ENCODE measurements at places on chromosomes 5 and 9. TPM values are rescaled to one million over a fixed set of nuclear protein-coding genes. Genes with fewer than 3 reads are reported as not detected.

Gene SLCO4C1
- 0.87 TPM for polyA plus RNA-seq

Gene HAPLN1
- polyA plus RNA-seq: 2.2 TPM

Gene GHR
- polyA plus RNA-seq: 40.9 TPM

Gene TMEFF1
- polyA plus RNA-seq: 3.7 TPM

Gene PAX5
- polyA plus RNA-seq: 0.42 TPM

Gene ITGA2
- 24.7 TPM for polyA plus RNA-seq

Gene SPATA31A7
- not detected for polyA plus RNA-seq

Gene CAMLG
- polyA plus RNA-seq: 74.3 TPM

Gene WHRN
- polyA plus RNA-seq: 15.9 TPM

Gene TAF11L5
- polyA plus RNA-seq: not detected

Gene KIAA0825
- polyA plus RNA-seq: 4.1 TPM

Gene IFNA21
- 0.15 TPM for polyA plus RNA-seq

Gene CD74
- 139 TPM for polyA plus RNA-seq

Gene JAKMIP2
- polyA plus RNA-seq: 5.9 TPM

Gene SOHLH1
- polyA plus RNA-seq: not detected

Data from left renal pelvis (tissue), 4 donors.